ENCODE measurements at places on chromosomes 5 and 9. TPM values are rescaled to one million over a fixed set of nuclear protein-coding genes. Genes with fewer than 3 reads are reported as not detected.

DNA sequence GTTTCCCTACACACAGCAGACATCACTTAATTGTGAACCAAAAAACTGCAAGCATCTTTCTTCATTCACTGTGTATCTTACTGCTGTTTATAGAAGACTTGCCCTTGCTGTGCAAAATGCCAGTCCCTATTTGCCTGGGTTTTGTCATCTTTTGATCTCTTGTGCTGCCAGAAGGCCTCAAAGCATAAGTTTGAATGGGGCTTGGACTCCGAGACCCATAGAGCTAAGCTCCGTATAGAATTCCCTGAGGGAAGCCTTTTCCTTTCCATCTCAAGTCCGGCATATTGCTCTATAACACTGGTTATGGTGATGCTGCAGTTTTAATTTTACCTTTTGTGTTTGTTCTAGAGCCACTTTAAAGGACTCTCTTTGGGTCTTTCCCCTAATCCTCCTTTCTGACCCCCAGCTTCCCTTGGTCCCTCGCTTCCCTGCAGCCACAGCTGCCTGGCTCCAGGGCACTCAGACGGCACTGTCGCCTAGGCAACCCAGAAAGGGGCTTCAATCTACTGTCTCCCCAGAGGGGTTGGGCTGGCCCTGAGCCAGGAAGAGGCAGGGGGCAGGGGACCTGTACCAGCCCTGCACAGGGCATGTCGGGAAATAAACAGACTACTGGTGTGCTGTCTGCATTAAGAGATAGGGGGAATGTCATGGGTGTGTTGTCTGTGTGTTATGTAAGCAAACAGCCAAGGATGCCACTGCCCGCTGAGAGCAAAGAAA lies 73.4 kb upstream of the MELK start:
- DNase-seq: peak; percentile 72

- no peak for DNase-seq
Observed at GRCh38 chr5:94620256-94620655, 1.8 kb downstream of the SLF1 start.

GRCh38 chr5:136080483-136081216 lies 51.9 kb downstream of the TGFBI start:
- peak; percentile 80 for DNase-seq

Gene SLC2A6
- 1.4 TPM for polyA plus RNA-seq

GRCh38 chr5:59092758-59093157 lies 509.9 kb downstream of the RAB3C start:
- no peak for DNase-seq

DNA sequence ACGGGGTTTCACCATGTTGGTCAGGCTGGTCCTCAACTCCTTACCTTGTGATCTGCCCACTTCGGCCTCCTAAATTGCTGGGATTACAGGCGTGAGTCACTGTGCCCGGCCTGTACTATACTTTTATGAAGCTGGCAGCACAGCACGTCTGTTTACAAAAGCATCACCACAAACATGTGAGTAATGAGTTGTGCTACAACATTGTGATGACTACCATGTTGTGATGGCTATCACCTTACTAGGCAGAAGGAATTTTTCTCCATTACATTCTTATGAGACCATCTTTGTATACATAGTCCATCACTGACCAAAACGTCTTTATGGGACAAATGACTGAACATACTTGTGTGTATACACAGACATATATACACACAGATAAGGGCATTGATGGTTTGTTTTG lies 1019.0 kb downstream of the CDH18 start:
- no peak for DNase-seq

GRCh38 chr9:81320909-81321482 lies 368.4 kb downstream of the TLE1 start:
- DNase-seq: no peak

- no peak for DNase-seq
Observed at GRCh38 chr9:37617832-37618231, 25.4 kb upstream of the TOMM5 start.

GRCh38 chr5:32329395-32329834 lies 16.7 kb upstream of the MTMR12 start:
- no peak for DNase-seq

DNA sequence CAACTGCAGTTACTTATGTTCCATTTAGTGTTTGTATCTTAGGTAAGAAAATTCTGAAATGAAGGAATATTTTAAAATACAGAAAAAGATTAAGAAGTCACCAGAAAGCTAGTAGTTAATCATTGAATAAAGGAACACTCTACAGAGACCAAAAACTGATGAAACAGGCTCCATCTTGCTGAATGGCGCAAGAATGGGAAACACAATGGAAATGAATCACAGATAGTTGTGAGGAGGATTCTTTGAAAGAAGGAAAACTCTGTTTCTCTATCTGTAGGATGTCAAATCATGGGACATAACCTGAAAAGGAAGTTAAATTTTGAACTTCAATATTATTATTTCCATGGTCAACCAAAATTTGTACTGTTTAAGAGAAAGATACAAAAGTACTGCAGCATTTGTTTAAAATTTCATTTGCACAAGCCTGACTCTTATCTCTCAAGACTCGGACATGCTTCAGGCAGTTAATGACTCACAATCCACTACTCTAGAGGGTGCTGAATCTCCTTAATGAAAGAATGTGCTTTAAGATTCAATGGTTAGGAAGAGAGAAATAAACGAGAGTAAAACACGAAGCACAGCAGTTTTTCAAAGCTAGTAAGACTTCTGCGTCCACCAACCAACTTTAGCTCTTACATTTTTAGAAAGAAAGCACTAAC lies 1064.4 kb upstream of the DMAC1 start:
- no peak for DNase-seq

Gene GARNL3
- 13.6 TPM for polyA plus RNA-seq

GRCh38 chr9:129671519-129671918 lies 6.1 kb downstream of the PRRX2 start:
- no peak for DNase-seq

Data from renal pelvis (tissue), 12 donors.